ENCODE measurements at places on chromosomes 5 and 9.

- DNase-seq: peak; percentile 65
Observed at GRCh38 chr5:139178935-139179334, 19.2 kb downstream of the SIL1 start.

GRCh38 chr9:135332979-135333748 lies 146.4 kb upstream of the PPP1R26 start:
- DNase-seq: no peak

DNA sequence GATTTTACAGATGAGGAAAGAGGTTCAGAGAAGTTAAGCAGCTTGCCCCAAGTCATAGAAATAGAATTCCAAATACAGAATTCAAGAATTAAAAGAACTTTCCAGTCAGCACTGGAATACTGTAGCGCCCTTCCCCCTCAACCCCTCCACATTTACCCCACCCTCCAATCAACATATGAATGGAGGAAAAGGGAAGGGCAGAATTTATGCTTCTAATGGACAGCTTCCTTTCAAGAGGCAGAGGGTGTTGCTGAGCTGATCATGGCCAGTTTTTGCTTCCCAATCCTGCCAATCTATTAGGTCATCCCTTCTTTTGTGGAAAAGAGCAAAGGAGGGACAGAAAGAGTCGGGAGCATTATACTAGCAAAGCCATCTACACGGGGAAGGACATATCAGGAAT lies 39.1 kb upstream of the ANKRD31 start:
- DNase-seq: no peak

DNA sequence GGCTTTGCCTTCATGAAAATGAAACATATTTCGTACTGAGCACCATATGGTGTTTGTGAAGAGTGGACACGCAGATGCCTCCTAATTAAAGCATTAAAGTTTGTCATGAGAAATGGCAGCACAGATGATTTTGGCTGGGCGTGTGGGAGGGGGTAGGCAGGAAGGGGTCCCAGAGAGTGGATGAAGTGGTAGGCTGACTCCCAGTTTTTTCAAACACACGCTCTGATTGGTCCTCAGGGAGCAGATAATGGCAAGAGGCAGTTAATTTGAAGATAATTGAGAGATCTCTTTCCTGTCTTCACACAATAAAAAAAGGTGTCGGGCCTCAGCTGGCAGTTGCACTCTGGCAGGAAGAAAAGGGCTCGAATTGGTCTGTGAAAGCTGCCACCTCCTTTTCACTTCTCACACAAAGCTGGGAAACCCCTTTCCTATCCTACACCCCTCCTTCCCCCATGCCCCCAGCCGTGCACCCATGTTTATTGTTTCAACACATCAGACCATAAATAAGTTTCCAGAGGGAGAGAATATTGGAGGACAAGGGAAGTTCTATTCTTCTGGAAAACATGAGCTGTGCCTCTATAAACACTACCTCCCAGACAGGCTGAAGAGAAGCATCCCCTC lies 429.6 kb downstream of the ARHGEF28 start:
- DNase-seq: no peak

- DNase-seq: peak; percentile 39
Observed at GRCh38 chr5:125409234-125409860, 662.9 kb upstream of the ZNF608 start.

- no peak for DNase-seq
Observed at GRCh38 chr9:123027517-123027916, 6.0 kb upstream of the GPR21 start.

DNA sequence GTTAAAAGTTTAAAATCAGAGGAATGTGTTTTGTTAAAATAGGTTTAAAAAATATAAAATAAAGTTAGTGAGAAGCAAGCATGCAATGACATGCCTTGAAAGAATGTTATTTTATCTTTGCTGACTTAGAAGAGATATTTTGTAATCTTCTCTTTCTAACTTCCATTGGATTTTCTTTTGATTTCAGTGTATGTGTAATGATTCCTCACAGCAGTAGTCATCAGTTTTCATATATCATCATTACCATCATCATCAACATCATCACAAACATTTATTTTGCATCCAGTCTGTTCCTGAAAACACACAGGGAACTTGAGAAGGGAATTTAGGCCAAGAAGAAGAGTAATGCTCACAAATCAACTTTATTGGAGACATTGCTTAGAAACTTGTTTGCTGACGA lies 699.6 kb downstream of the TAF11L14 start:
- no peak for DNase-seq

DNA sequence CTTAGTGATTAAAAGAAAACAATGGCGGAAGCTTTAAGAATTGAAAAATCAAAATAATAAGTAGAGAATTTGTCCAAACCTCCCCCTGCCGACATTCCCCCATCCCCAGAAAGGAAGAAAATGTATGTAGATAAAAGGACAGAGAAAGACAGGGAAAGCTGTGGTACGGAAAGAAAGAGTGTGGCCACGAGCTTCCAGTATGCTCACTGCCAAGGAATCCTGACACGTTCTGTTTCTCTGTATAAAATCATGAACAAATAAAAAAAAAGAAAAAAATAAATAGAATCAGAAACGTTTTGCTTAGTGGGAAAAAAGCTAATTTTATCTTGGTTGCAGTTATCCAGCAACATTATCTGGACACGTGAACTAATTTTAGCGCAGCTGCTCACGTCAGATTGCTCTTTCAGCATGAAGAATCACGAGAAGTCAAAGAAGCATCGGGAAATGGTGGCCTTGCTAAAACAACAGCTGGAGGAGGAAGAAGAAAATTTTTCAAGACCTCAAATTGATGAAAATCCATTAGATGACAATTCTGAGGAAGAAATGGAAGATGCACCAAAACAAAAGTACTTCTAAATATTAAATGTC lies 15.2 kb downstream of the DNAJC21 start:
- DNase-seq: no peak
